NCI-H1417 (cell line): ENCODE measurements at places on chromosomes 12 and 14.

DNA sequence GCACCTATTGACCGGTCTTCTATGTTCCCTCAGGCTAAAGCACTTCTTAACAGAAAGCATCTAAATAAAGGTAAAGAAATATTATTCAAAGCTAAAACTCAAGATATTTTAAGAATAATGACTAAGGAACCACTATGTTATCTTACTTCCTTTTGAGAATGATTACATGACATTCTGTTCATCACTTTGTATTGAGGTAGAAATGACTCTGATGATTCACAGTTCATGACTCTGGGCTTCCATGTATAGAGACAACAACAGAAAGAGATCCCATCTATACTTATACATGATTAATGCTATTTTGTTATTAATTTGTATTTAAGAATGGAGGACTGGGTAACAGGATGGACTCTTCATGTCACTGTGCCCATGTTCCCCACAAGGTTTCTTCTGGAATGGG lies 218.3 kb upstream of the OR4E1 start:
- no peak for DNase-seq

DNA sequence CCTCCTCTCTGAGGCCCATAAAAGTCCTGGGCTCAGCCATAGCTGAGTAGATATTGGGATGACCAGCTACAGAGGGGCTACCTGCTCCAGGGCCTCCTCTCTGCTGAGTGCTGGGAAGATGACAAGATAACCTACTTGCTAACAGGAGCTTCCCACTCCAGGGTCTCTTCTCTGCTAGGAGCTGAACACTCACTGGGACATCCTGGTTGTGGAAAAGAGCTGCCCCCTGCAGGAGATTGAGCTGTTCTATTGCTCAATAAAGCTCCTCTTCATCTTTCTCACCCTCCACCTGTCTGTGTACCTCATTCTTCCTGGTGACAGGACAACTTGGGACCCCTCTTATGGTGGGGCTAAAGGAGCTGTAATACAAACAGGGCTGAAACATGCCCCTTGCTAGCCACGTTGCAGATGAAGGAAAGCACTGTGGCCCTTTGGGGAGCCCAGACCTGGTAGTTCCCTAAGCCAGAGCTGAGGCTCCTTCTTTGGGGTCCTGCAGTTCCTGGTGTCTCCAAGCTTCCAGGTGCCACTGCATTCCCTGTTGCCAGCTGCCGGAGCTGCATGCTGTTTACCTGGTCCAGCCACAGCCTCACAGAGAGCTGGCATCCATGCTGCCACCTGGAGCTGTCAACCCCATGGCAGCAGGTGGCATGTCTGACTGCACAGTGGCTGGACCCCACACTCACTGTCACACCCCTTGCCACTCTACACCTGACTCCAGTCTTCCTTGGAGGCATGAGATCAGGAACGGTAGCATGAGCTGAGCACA lies 598.5 kb upstream of the LMO3 start:
- no peak for DNase-seq

DNA sequence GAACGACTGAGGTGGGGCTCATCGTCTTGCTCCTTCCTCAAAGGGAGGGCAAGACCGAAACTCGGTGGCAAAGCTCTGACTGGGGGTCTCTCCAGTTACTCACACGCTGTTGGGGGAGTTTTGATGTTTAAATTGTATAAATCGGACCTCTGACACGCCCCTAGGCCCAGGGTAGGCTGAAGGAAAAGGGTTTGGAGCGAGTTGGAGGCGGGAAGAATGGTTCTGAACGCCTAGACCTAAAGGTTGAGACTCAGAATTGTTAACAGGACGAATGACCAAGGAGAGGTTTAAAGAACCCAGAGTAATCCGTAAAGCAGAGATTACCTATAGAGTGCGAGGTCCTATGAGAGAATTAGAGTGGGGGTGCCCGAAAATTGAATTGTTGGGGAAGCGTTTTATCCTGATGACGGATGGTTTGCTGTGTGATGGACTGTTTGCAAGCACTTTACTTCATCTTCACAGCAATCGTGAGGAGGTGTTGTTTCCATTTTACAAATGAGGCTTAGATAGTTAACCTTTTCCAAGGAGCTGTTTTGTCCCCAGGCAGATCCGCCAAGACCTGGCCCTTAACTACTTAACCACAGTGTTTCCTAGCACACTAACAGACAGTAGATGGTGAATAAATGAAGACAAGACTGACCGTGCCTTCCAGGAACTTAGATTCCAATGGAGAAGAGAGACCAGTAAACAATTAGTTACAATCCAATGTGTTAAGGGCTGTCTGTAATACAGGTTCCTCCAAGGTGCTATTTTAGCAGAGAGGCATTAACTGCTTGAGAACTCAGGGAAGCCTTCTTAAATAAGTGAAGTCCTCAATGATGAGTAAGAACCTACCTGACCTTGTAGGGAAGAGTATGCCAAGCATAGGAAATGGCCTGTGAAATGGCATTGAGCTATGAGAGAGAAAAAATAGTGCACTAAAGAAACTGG lies 929 bp upstream of the UBE2N start:
- DNase-seq = no peak

GRCh38 chr12:80269803-80270552 lies 170.6 kb downstream of the OTOGL start:
- DNase-seq = peak; percentile 47

DNA sequence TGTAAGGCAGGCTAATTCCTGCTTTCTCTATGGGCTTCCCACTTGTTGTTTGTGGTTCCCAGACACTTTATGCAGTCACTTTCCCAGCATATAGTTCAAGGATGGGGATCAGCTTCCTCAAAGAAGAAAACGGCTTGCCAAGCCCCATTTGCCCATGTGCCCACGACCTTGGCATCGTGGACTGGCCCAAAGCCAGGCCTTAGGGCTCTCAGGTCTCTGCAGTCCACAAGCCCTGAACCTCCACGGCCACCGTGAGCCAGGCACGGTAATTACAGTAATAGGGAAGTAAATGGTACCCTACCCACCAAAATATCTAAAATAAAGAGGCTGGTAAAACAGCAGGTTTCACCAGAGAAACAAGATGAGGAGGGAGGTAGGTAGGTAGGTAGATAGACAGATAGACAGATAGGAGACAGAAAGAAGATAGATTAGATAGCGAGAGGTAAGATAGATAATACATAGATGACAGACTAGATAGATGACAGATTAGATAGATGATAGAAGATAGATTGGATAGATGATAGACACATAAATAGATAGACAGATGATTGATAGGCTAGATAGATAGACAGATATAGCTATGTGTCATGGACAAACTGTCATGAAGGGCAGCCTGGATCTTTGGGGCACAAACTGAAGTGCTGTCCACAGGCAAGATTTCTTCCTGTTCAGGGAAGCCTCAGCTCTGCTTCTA lies 163.1 kb downstream of the SLC15A4 start:
- no peak for DNase-seq

DNA sequence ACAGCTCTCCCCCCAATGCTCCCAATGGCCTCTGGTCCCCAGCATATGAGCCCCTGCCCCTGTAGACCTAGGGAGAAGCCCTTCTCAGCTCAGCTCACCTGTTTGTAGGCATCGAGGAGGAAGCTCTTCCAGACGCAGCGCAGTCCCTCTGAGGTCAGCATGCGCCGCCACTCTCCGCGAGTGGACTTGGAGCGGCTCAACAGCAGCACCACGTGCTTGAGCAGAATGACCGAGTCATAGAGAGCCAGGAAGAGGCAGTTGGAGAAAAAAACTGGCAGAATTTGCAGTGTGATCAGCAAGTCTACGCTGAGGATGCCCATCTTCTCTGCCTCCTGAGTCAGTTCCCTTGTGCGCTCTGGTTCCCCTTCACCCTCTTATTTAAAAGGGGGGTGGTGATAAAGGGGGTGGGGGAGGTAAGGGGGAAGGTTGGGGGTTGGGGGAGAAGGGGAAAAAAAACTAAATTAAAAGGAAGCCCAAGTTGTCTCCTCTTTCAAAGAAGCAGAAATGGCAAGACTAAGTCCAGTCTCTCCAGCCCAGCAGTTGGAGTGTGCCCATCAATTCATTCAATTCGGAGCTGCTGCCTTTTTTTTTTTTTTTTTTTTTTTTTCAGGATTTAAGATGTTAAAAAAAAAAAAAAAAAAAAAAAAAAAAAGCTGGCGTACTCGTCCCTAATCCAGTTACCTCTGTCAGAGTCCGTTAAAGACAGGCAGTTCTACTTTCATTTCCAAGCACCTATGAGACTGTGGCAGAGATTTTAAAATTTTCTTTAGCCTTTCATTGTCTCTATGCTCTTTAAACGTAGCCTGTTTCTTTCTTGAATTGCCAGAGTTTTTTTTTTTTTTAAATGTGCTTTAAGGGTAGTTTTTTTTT lies at the start of gene DIO2:
Gene DIO2, minus strand, starts transcription at position 352 of the 870 bp plus-strand sequence. Its CDS starts 32 bp downstream, at position 320.
- DNase-seq = no peak

GRCh38 chr14:104458845-104459244 lies 120.7 kb upstream of the C14orf180 start:
- no peak for DNase-seq

DNA sequence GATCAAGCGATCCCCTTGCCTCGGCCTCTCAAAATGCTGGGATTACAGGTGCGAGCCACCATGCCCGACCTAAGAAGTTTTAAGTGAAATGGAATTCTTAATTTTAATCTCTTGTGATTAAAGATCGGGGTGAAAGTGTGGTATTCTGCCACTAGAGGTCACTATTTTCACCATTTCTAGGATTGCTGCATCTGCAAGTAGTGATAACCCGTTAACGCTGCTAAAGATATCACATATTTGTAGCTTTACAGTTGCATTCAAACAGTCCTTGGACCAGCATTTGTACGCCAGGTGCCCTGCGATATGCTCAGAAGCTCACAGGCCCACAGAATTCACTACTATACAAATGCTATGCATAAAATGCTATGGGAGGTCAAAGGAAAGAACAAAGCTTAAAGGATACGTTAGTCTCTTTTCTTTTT lies 19.3 kb downstream of the CCDC62 start:
- peak; percentile 27 for DNase-seq

- no peak for DNase-seq
These were observed 9.3 kb downstream of the NFKBIA start for GRCh38 chr14:35395283-35395682.

GRCh38 chr12:19185262-19185929 lies 55.9 kb downstream of the PLEKHA5 start:
- no peak for DNase-seq

- no peak for DNase-seq
These were observed 65.1 kb downstream of the KTN1 start for GRCh38 chr14:55645145-55645544.

- DNase-seq = no peak
These were observed 64.4 kb downstream of the SERPINA3 start for GRCh38 chr14:94676495-94677185.

DNA sequence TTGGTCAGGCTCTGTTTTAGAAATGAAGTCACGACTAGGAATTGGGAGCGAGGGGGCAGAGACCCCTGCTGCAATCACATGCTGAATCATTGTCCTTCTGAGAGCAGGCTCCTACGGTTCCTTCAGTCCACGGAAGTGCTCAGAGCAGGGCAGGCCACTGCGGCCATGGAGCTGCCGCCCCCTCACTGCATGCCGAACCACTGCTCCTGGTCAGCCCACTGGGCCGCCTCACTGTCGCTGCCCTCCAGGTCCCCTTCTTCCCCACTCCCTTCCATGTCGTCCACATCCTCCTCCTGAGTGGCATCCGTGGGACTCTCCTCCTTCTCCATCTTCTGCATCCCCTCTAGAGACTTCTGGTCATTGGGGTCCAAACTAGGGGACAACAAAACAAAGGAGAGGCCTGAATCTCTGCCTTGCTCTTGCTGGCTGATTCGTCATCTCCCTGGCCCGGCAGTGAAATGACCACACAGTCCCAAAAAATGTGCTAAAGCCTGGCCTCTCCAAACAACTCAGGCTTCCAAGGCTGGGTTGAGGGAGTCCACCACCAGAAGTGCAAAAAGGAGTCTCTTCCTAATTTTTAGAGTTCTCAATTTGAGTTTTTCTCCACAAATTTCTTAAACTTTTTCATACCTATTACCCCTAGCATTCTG lies 29.4 kb downstream of the ANAPC7 start:
- no peak for DNase-seq

- DNase-seq = no peak
These were observed 8.9 kb downstream of the VAMP1 start for GRCh38 chr12:6461401-6462233.

DNA sequence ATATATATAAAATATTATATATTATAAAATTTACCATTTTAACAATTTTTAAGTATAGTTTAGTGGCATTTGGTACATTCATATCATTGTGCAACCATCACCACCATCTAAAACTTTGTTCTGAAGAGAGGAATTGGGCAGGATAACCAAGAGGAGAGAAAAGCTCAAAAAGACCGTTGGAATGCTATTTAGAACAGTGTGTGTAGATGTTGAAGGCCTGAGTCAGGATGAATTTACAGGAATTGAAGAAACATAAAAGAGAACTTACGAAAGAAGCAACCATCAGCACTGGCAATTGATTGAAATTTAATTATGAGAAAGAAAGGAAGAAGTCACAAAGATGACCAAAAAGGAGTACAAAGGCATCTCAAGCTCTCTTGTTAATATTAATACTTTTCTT lies 196.9 kb upstream of the PWP1 start:
- no peak for DNase-seq

- DNase-seq = no peak
These were observed 57.3 kb downstream of the MAX start for GRCh38 chr14:65045006-65045405.

DNA sequence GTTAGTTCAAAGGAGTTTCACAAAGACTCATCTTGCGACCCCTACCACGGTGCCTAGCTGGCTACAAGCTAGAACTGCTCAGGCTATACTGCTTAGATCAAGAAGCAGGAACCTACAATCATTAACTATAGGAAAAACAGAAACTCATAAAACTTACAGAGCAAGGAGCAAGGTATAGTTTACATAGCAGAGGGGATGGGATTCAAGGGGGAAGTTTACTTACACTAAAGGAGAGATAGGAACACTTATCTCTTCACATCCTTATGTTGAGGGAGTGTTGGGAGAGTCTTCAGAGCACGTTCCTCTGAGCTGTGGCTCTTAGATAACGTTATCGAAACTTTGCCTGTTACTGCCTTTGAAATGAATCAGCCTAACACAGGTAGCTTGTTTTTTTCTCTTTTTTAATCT lies 58.1 kb downstream of the FSCB start:
- DNase-seq = no peak

DNA sequence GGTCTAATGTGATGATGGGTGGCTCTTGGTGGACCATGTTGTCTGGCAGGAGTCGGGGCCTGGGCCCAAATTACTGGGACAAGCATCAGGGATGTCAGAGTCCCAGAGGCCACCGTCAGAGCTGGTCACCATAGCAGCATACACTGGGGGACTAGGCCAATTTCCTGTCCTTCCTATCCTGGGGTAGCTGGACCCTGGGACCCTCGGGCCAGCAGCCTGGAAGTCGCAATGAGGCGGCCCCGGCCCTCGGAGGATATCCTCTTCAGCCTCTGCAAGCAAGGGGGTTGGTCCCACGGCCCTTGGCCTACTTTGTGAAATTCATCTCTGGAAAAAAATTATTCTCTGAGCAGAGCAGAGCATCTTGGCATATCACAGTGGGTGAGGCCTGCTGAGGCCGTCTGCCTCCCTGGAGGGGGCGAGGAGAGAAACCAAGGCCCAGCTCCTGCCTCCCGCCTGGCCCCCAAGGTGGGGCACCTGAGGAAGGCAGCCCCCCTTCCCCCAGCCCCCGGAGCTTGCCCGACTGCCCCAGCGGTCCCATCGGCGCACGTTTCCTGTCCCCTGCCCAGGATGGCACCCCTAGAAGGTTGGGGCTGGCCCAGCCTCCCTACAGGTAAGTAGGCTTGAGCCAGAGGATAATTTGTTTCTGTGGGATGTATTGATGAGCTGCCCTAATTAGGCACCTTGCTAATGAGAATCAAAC lies 135.0 kb upstream of the MYL2 start:
- DNase-seq = no peak
